ENCODE measurements at places on chromosomes 3 and 15. TPM values are rescaled to one million over a fixed set of nuclear protein-coding genes. Genes with fewer than 3 reads are reported as not detected.

GRCh38 chr3:114974387-114974786 lies 172.7 kb downstream of the ZBTB20 start:
- no peak overlapping the region for H3K27ac ChIP-seq
- no peak for DNase-seq
- peaks cover 6% of the 10 kb centered on the region for H3K36me3 ChIP-seq
- H3K27me3 ChIP-seq: no peaks in the 10 kb centered on the region
- no peak overlapping the region for H3K4me3 ChIP-seq
- no peaks in the 10 kb centered on the region for H3K4me1 ChIP-seq

- H3K4me3 ChIP-seq: no peak overlapping the region
- DNase-seq: peak; percentile 80
- H3K27me3 ChIP-seq: no peaks in the 10 kb centered on the region
- H3K27ac ChIP-seq: peak overlapping the region; percentile 58
- H3K36me3 ChIP-seq: no peaks in the 10 kb centered on the region
Measured at GRCh38 chr15:42053914-42054313, 33.1 kb upstream of the PLA2G4E start.

GRCh38 chr15:73677146-73677607 lies 7.0 kb upstream of the CD276 start:
- peaks cover 4% of the 10 kb centered on the region for H3K27me3 ChIP-seq
- no peak for DNase-seq

The PAQR5 gene
- total RNA-seq: 37.9 TPM

GRCh38 chr3:176992565-176992964 lies 204.7 kb downstream of the TBL1XR1 start:
- no peak overlapping the region for H3K4me3 ChIP-seq
- H3K27me3 ChIP-seq: no peaks in the 10 kb centered on the region
- no peaks in the 10 kb centered on the region for H3K36me3 ChIP-seq
- H3K27ac ChIP-seq: no peak overlapping the region
- no peaks in the 10 kb centered on the region for H3K4me1 ChIP-seq
- no peak for DNase-seq

- DNase-seq: no peak
- no peaks in the 10 kb centered on the region for H3K27me3 ChIP-seq
- H3K4me1 ChIP-seq: no peaks in the 10 kb centered on the region
- no peaks in the 10 kb centered on the region for H3K36me3 ChIP-seq
- no peak overlapping the region for H3K27ac ChIP-seq
- no peak overlapping the region for H3K4me3 ChIP-seq
Measured at GRCh38 chr3:40913192-40913591, 286.1 kb upstream of the CTNNB1 start.

The FBXL2 gene
- total RNA-seq: 7.6 TPM

The HHLA2 gene
- 0.26 TPM for total RNA-seq

GRCh38 chr15:57910672-57911071 lies 154.8 kb downstream of the ALDH1A2 start:
- H3K4me3 ChIP-seq: no peak overlapping the region
- H3K36me3 ChIP-seq: no peaks in the 10 kb centered on the region
- no peak overlapping the region for H3K27ac ChIP-seq
- H3K4me1 ChIP-seq: no peaks in the 10 kb centered on the region
- no peak for DNase-seq
- peaks cover 3% of the 10 kb centered on the region for H3K27me3 ChIP-seq

The SPTBN5 gene
- total RNA-seq: 1.9 TPM

- no peaks in the 10 kb centered on the region for H3K27me3 ChIP-seq
- H3K27ac ChIP-seq: peak overlapping the region; percentile 47
- H3K4me3 ChIP-seq: no peak overlapping the region
Measured at GRCh38 chr3:12959410-12959809, 113.8 kb downstream of the IQSEC1 start.

DNA sequence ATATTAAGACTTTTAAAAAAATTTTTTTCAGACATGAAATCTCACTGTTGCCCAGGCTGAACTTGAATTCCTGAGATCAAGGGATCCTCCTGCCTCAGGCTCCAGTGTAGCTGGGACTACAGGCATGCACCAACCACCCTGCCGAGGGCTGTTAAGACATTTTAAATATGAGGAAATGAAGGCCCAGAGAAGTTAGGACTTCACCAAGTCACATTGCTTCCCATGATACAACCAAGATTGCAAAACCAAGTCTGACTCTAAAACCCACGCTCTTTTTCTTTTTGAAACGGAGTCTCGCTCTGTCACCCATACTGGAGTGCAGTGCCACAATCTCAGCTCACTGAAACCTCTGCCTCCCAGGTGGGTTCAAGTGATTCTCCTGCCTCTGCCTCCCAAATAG lies 28.0 kb downstream of the PTPN9 start:
- no peak overlapping the region for H3K4me3 ChIP-seq
- H3K27me3 ChIP-seq: no peaks in the 10 kb centered on the region
- H3K4me1 ChIP-seq: peaks cover 4% of the 10 kb centered on the region
- DNase-seq: no peak
- no peaks in the 10 kb centered on the region for H3K36me3 ChIP-seq

GRCh38 chr3:97863031-97863430 lies 41.2 kb downstream of the CRYBG3 start:
- no peak overlapping the region for H3K27ac ChIP-seq
- H3K36me3 ChIP-seq: peaks cover 9% of the 10 kb centered on the region

The SCAANT1 gene
- not detected for total RNA-seq

DNA sequence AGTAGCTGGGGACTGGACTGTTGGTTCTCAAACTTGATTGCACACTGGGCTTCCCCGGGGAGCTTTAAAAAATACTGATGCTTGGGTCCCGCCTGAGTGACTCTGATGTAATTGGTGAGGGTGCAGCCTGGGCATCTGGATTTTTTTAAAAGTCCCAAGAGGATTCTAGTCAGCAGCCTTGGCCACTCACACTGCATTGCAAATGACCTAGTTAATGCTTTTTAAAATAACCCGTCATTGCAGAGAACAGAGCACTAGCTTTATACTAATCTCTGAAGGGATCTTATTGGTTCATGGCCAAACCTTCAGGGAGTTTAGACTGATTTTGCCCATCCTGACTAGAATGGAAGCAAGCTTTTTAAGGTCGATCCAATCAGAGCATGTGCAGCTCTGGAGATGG lies 310.6 kb upstream of the PROK2 start:
- H3K4me3 ChIP-seq: no peak overlapping the region
- peaks cover 2% of the 10 kb centered on the region for H3K4me1 ChIP-seq
- H3K27ac ChIP-seq: no peak overlapping the region
- H3K36me3 ChIP-seq: no peaks in the 10 kb centered on the region

The RHOV gene
- not detected for total RNA-seq

DNA sequence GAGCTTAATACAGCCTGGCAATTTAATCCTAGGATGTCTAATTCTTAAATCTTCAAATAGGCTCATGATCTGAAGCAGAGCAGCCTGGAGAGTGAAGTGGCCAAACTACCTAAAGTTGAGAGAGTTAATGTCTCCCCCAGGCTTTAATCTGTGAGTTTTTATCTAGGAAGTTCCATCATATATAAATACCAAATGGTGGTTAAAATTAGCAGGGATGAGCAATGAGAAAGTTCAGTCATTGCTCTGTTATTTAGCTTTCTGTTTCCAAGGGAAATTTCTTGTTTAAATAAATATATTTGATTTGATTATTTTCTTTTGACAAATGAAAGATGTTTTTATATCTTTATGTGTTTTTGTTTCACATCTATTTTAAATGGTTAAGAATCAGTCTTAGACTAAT lies 274.4 kb upstream of the UMPS start:
- H3K27me3 ChIP-seq: no peaks in the 10 kb centered on the region
- no peaks in the 10 kb centered on the region for H3K4me1 ChIP-seq
- H3K4me3 ChIP-seq: no peak overlapping the region
- H3K36me3 ChIP-seq: no peaks in the 10 kb centered on the region

DNA sequence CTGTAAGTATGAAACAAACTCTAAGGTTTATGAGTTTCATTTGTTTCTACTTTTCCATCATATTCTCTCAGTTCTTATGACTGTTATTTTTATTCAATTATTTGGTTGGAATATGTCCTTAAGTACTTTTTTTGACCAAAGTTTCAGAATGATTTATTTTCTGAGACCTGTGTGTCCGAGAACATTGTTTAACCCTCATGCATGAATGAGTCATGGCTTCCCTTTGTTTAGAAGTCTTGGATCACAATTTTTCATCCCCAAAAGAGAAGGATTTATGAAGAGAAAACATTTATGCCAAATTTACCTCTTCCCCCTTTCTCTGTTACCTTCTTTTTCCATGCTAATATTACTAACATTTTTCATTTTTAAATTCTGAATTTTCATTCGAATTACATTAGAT lies 518.0 kb upstream of the NR2F2 start:
- H3K4me1 ChIP-seq: no peaks in the 10 kb centered on the region
- DNase-seq: no peak
- no peak overlapping the region for H3K27ac ChIP-seq
- no peak overlapping the region for H3K4me3 ChIP-seq
- H3K36me3 ChIP-seq: no peaks in the 10 kb centered on the region

- no peak for DNase-seq
- no peaks in the 10 kb centered on the region for H3K36me3 ChIP-seq
- no peaks in the 10 kb centered on the region for H3K4me1 ChIP-seq
- H3K27ac ChIP-seq: no peak overlapping the region
- no peaks in the 10 kb centered on the region for H3K27me3 ChIP-seq
Measured at GRCh38 chr15:72599855-72600464, 54.5 kb upstream of the GOLGA6B start.

- no peaks in the 10 kb centered on the region for H3K4me1 ChIP-seq
- no peak overlapping the region for H3K27ac ChIP-seq
- no peak for DNase-seq
- H3K4me3 ChIP-seq: no peak overlapping the region
- no peaks in the 10 kb centered on the region for H3K36me3 ChIP-seq
Measured at GRCh38 chr3:110021659-110022058, 684.3 kb upstream of the DPPA4 start.

- no peak overlapping the region for H3K27ac ChIP-seq
- DNase-seq: no peak
Measured at GRCh38 chr3:36542186-36542585, 161.9 kb downstream of the STAC start.

The GOLGA8J gene
- not detected for total RNA-seq

- no peaks in the 10 kb centered on the region for H3K4me1 ChIP-seq
- no peak overlapping the region for H3K4me3 ChIP-seq
- H3K27me3 ChIP-seq: no peaks in the 10 kb centered on the region
- H3K36me3 ChIP-seq: no peaks in the 10 kb centered on the region
- H3K27ac ChIP-seq: no peak overlapping the region
Measured at GRCh38 chr3:23704298-23704697, 101.5 kb upstream of the UBE2E1 start.
